Hippocampal formation (tissue), 2 donors: ENCODE measurements at places on chromosomes 5 and 9.

GRCh38 chr5:72167804-72168203 lies 60.5 kb downstream of the MAP1B start:
- no peak for DNase-seq

DNA sequence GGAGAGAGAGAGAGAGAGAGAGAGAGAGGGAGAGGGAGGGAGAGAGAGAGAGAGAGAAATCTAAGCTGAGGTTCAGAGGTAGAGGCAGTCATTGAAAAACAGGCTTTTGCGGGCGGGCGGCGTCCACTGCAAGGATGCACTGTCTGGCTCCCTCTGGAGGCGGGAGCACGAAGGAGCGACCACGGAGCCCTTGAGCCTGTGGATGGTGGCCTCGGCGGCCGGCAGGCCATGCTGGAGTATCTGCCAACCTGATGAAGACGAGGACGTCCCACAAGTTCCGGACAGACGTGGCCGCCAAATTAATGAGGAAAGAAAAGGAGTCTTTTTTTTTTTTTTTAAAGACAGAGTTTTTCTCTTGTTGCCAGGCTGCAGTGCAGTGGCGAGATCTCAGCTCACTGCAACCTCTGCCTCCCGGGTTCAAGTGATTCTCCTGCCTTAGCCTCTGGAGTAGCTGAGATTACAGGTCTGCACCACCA lies 2.2 kb upstream of the CCDC125 start:
- DNase-seq, result peak; percentile 71

DNA sequence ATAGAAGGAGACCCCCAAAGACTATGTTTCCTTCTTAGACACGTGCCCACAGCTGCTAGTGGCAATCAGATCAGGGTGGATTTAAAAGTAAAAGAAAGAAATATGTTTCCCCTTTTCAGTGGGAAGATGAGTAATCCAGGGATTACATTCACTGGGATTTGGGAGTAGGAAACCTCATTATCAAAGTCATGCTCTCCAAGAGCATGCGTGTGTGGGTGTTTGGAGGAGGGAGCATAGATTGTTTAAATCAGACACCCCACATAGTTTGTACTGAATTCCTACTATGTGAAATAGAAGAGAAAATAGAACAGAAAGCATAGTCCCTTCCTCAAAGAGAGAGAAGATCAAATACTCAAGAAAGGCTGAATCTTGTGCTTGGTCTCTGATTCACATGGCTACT lies 65.5 kb upstream of the TBCA start:
- DNase-seq, result no peak

DNA sequence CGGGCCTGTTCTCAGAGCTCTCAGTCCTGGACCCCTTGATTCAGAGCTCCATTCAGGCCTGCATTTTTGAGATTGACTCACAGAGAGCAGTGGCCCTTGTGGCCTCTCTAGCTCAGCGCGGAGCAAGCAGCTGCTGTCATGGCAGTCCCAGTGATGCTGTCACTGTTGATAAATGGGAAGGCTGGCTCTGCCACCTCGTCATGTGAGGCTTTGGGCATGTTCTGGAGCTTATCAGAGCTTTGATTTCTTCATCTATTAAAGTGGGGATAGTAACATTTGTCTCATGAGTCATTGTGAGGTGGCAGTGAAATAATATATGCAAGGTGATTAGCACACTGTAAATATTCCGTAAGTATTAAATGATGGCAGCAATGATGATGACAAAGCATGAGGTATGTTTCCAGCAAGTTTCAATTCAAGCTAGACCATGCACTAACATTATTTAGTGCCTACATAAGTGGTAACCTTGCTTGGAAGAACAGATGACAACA lies 126.4 kb upstream of the CXCL14 start:
- DNase-seq, result no peak

GRCh38 chr9:83219154-83219923 lies 156.4 kb upstream of the RASEF start:
- peak; percentile 63 for DNase-seq

DNA sequence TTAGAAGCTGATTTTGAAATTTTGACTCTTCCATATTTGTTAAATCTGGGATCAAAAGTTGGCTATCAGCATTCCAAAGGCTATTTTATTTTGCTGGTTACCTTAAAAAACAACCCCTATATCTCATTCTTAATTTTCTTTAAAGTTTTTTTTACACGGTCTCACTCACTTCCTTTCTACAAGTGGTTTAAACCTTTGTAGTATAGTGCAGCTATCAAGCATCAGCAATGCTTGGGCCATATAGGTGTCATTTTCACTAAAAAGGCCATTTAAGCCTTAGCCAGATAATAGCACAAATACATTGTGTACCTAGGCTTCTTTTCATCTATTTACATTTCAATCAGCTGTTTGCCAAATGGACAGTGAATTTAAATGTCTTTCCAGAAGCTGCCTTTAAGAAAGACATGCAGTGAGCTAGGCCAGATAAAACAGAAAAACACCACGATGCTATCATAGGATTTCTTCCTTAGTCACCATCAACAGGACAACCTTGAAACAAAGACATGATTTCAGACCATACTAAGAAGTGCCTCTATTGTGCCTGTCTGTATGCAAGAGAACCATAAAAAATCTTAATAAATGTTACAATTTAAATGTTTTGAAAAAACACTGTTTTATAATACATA lies 104.2 kb downstream of the RAPGEF6 start:
- no peak for DNase-seq

DNA sequence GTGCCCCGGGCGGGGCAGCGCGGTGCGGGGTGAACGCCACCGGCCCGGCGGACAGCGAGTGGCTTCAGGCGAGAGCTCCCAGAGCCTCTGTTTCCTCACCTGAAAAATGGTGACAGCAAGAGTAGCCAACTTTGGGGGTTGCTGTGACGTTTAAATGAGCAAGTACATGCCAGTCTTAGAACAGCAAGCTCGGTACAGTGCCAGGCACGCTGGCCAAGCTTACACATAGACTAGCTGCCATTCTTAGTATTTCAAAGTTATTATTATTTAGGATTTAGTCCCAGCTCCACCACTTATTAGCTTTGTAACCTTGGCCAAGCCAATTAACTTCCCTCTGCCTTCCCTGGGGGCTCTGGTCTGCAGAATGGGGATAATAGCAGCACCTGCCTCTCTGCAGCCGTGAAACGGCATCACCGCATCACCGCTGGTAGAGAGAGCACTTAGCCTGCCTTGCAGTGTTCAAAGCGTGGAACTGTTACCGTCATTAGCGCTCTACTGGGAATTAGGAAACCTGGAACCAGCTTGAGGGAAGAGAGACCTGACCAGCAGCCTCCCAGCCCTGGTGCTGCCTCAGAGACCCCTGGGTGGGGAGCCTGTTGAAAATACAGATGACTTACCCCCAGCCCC lies at the start of gene C9orf50:
Gene C9orf50 (minus strand): TSS at position 433 of the 627 bp plus-strand sequence. CDS start 527 bp downstream, outside the sequence.
- no peak for DNase-seq

DNA sequence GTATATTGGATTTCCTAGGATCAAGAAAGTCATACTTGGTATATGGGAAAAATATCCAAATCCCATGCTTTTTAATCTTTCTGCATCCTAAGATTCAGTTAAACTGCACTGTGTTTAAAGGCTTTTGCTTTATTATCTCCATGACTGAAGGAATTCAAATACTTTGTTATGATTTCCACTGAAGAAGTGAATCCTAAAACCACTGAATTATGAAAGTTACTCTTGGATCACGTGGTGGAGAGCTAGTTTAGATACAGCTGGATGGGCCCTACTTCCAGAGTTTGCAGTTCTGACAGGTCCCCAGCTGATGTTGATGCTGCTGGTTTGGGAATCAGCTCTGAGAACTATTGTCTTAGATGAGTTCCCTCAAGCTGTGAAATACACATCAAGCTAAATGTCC lies 5.0 kb downstream of the DAB2 start:
- no peak for DNase-seq

DNA sequence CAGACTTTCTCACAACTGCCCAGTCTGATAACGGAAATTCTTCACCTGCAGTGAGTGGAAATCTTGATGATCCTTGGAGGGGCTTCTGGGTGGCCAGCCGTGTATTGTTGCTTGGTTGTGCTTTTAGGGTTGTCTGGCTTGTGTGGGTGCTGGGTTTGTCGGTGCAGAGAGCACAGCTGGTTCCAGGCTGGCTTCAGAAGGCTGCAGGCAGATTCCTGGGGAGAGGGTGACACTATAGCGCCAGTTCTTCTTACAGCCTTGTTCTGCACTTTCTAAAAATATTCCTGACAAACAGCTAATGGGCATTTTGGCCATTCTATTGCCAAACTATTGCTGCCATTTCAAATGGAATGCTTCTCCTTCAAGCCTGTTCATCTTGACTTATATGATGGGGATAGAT lies 99.3 kb downstream of the PDZD2 start:
- DNase-seq, result no peak

GRCh38 chr5:31124026-31124425 lies 69.5 kb upstream of the CDH6 start:
- DNase-seq, result no peak

DNA sequence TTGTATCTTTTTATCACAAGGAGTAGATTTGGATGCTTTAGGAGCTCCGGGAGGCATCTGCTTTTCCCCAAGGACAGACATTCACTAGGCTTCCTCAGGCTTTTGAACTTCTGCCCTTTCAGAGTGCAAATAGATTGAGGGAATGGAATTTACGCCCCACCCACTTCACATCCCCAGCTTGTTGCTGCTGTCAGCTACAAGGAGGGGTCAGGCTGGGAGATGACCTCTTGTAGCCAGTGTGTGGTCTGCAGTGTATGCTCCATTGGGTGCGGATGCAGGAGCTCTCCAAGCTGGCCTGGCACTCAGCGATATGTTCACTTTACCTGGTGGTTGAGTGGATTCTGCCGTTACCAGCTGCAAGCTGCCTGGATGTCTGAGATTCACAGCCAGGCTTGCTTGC lies 6.4 kb downstream of the TNFSF15 start:
- no peak for DNase-seq

DNA sequence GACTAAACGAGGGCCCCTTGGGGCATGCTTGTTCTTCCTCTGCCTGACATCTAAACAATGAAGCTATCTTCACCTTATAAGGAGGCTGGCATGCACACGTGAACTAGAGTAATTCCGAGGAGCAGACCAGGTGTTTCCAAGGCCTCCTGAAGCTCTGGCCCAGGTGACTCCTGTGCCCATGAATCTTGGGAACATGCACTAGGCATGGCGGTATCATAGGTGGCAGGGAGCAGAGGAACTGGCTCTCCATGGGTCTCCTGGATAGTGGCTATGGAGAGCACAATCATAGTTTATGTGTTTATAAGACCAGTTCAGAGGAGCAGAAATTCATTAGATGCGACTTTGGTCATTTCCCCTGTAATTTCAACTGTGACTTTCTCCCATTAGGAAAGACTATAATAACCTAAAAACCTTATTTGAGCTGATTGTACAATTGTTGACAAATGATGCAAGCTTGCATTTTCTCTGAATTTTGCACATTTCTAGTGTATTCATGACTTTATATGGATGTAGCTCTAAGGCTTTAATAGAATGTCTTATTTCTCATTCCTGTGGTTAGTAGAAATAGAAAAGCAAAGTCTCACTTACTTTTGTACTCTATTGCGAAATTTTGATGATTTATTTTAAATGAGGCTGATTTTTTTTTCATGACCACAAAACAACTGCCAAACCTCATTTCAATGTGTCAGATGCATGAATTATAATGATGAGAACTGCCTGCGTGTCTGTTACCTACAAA lies 135.3 kb upstream of the RPS23 start:
- no peak for DNase-seq

- DNase-seq, result no peak
These were observed 690.9 kb downstream of the ISL1 start for GRCh38 chr5:52073993-52074689.

DNA sequence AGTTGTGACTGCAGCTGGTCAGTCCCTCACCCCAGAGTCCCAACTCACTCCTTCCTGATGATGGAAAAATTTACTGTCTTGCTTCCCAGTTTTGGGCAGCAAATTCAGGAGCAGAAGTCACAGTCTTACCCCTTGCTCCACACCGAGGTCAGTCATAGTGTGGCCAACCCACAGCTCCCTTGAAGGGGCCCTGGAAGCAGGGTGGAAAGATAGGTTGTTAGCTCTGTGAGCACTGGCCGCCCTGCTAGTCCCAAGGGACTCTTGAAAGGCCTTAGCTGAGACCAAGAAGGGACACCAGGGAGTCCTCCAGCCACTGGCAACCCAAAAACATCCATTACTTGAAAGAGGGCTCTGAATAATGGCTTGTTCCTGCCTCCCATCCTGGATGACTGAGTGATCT lies 40.0 kb downstream of the GSN start:
- no peak for DNase-seq

DNA sequence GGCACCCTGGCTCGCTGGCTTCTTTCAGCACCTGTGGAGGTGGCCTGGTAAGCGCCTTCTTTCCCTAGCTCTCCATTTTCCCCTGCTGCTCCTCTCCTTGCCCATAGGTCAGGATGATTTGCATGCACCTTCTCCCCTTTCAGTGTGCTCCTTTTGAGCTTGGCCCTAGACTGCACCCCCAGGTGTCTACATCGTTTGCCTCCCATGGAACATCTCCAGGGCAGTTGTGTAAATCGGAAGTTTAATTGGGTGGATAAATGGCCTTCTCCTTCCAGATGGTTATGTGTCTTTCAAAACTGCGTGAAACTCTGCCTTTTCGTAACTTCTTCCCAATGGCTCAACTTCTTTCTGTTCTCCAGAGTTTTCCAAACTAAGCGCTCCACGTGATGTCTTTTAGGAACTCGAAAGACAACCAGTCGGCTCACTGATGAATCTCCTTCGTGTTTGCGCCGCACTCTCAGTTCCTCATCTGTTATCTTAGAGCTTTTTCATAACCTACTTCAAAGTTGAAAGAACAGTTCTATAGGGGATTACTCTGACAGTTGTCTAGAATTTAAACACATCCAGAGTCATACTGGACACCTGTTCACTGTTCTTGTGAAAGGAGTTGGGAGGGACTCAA lies 1.7 kb downstream of the ADAMTS19 start:
- DNase-seq, result no peak
